ENCODE measurements at places on chromosomes 3 and 15.

DNA sequence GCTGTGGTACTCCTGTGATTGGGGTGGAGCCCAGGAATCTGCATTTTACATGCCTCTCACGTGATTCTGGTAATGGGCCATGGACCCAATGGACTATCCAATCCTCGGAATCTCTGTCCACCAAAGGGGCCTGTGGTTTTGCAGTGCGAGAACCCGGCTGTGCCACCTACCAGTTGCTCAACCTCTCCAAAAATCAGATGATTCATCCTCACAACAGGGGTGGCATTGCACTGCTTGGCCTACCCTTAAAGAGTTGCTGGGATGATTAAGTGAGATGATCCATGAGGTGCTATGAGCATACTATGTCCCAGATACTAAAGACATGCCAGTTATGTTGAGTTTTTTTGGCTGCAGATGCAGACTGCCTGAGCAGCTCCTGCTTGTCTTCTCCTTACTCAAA lies 5.1 kb downstream of the ANP32A start:
- no peak for DNase-seq

GRCh38 chr15:85383470-85384148 lies 3.2 kb downstream of the AKAP13 start:
- no peak for DNase-seq

- DNase-seq: no peak
Observed at GRCh38 chr3:129261894-129262293, 12.5 kb downstream of the COPG1 start.

- DNase-seq: no peak
Observed at GRCh38 chr15:92800013-92800412, 100.1 kb upstream of the CHD2 start.

- no peak for DNase-seq
Observed at GRCh38 chr3:126630020-126630419, 24.9 kb downstream of the TXNRD3 start.

DNA sequence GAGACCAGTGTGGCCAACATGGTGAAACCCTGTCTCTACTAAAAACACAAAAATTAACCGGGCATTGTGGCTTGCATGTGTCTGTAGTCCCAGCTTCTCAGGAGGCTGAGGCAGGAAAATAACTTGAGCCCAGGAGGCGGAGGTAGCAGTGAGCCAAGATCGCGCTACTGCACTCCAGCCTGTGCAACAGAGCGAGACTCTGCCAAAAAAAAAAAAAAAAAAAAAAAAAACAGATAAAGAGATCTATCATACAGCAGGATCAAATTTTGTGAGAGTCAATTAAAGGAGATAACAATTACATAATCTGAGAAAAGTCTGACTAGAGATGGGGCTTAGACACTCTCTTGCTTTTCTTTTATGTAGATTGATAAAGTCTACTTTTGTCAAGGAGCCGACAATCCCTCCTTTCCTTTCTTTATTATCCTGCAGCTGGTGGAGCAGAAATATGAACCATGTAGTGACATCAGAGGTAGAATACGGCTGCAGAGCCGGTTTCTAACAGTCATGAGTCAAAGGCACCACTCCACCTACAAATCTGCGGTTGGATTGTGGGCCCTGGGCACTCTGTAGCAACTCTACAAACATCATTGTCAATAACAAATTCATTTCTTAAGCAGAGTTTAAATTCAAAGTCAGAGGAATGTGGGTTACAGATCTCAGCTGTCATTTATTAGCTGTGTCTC lies 9.0 kb downstream of the C2CD4A start:
- DNase-seq: no peak

DNA sequence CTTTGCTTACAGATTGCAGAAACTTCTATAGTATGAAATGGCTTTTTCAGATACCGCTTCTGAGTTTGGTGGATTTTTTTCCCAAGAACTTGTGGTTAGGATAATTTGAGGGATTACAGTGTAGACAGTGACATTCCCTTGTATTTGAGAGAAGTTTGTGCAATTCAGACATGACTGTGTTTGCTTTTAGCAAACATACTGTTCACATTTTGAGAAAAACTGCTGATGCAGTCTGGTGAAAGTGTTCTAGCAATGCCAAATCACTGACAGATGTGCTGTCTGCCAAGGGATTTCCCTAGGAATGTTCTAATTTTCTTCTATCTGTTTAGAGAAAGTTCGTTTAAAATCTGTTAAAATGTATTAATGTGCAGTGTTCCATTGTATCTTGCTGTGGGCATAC lies 652.6 kb downstream of the FHIT start:
- no peak for DNase-seq

DNA sequence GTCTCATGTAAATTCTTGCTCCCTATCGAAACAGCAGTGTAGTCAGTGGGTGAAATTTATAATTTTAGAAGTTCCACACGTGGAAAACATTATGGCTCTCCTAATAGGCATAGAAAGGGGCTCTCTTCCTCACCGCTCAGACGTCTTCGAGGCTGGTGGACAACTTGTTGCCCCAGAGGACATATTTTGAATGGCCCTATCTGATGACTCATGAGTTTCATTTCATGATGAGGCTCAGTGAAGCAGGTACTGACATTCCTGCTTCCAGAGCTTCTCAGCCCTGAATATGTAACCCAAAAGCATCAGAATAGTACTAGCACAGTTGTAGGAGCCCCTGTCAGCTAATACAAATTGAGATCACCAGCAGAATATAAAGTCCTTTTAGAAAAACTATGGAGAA lies 117.9 kb downstream of the HERC1 start:
- DNase-seq: no peak

- no peak for DNase-seq
Observed at GRCh38 chr15:52786436-52787122, 3.6 kb downstream of the ONECUT1 start.

DNA sequence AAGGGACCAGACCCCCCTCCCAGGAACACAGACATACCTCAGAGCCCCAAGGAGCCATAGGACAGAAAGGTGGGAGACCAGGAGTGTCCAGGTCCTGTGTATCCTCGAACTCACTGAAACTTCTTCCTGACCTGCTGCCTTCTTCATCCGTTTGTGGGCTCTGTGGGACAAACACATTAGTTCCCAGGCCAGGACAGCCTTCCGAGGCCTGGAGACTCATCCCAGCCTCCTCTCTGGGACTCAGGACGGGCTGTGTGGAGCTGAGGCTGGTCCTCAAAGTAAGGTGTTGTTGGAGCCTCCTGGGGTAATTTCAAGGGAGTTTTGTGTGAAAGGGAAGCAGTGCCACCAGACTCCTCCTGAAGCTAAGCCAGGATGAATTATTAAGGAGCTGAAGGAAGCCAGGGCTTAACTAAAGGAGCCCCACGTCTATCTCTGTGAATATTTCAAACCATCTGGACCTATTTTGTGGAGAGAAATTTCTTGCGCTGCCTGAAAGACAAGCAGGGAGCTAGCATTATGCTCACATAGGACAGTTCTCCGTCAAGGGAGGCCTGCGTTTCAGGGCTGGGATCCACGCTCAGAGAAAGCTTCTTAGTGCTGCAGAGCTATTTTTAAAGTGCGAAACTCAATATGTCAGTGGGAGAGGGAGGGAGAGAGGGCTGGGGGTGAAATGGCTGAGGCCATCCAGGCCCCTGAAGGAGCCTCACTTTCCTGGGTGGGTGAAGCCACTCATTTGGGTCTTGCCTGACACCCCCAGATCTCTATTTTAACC lies 29.8 kb upstream of the PLA2G4E start:
- DNase-seq: no peak

DNA sequence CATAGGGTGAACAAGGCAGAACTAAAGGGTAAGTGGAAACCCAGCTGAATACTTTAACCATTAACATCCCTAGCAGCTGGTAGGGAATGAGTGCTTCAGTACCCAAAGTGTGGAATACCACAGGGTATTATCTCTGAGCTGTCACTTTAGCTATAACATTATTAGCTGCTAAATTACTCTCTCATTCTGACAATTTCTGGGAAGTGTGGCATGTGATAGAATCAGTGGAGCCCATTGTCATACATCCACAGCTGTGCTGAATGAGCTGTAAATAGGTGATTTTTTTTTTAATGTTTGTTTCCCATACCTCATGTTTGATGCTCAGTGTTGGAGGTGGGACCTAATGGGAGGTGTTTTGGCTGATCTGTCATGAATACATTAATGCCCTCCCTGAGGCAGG lies 894.3 kb downstream of the DIPK2A start:
- DNase-seq: no peak

DNA sequence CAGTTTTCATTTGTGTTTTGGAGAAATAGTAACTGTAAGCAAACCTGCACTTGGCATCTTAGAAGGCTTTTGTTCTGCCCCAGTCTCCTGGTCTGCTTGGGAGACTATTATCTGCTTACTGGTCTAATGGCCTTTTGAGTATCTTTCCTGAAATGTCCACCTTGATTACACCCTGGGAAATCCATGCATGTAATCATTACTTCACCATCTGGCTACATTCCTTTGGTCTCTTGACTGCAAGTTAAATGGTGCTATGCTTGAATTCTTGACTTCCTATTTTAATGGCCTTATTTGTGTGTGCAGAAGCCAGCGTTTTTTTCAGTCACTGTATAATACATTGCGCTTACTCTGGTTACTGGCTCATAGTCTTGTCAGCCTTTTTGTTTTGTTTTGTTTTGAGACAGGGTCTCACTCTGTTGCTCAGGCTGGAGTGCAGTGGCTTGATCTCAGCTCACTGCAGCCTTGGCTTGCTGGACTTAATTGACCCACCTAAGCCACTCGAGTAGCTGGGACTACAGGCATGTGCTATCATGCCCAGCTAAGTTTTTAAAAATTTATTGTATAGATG lies 30.0 kb downstream of the CHD2 start:
- DNase-seq: no peak

- DNase-seq: no peak
Observed at GRCh38 chr3:72892870-72893269, 5.0 kb downstream of the GXYLT2 start.

- no peak for DNase-seq
Observed at GRCh38 chr3:135982922-135983581, 17.5 kb downstream of the PPP2R3A start.

GRCh38 chr3:170790647-170791046 lies 79.3 kb downstream of the RPL22L1 start:
- DNase-seq: no peak

GRCh38 chr3:154123906-154124305 lies 2.7 kb downstream of the ARHGEF26 start:
- DNase-seq: no peak

DNA sequence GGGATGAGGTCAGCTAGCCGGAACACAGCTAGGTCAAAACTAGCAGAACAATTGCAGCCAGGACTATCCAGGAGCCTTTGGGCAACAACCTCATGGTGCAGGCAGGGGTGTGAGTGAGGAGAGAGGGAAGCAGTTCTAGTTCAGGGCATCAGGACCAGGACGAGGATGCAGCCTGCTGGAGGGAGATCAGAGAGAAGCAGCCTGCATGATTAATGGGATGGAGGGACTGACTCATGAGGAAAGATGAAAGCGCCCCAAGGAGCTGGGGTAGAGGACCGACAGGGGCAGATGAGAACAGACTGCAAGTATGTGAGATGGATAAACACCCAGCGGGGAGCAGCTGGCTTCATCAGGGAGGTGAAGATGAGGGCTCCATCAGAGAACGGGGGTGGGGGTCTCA lies 37.9 kb upstream of the LRTM1 start:
- DNase-seq: no peak

- no peak for DNase-seq
Observed at GRCh38 chr3:129313415-129313664, 34.7 kb downstream of the HMCES start.

- DNase-seq: no peak
Observed at GRCh38 chr15:46714950-46715349, 1002.4 kb upstream of the SEMA6D start.

GRCh38 chr15:101499863-101500713 lies 10.6 kb upstream of the PCSK6 start:
- no peak for DNase-seq

DNA sequence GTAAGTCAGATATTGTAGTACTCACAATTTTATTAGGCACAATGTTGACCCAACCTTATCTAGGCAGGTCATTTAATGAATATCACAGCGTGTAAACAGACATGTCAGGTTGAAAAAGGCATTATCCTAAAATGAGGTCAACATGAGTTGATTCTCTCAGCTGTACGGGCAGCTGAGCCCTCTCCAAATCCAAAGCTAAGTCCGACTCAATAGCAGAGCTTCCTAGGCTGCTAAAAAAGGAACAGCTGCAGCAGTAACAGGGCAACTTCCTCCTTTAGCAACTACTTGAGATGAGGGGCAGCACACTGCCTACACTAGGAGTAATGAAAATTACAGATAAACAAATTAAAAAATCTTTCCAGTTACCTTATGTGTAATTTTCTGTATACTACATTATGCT lies 189.2 kb downstream of the CADM2 start:
- DNase-seq: no peak

GRCh38 chr3:79047581-79047980 lies 720.2 kb downstream of the ROBO1 start:
- no peak for DNase-seq

DNA sequence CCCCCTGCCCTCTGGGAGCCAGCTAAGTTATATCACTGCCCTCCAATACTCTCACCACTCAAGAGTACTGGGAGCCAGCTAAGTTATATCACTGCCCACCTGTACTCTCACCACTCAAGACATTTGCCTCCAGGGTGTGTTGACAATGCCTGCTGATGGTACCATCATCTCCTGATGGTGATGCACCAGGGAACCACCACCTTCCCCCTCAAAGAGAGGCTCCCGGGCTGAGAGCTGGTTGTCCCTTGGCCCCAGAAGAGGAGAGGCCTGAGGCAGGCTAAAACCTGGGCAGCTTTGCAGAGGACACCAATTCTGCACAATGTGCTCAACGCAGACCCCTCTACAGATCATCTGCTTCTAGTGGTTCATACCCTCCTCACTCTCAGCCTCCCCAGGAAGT lies 7.5 kb upstream of the HAPLN3 start:
- no peak for DNase-seq

GRCh38 chr3:29777869-29778268 lies 497.0 kb downstream of the RBMS3 start:
- DNase-seq: no peak

- DNase-seq: no peak
Observed at GRCh38 chr3:152811974-152812760, 22.8 kb upstream of the P2RY1 start.

- DNase-seq: no peak
Observed at GRCh38 chr3:4986175-4986781, 7.0 kb downstream of the BHLHE40 start.

GRCh38 chr3:20511863-20512505 lies 326.0 kb upstream of the SGO1 start:
- no peak for DNase-seq
